Mesendoderm (in vitro differentiated cells): ENCODE measurements at places on chromosomes 7 and 10.

GRCh38 chr7:52071744-52072143 lies 755.1 kb upstream of the COBL start:
- no peak overlapping the region for H3K27ac ChIP-seq
- H3K4me1 ChIP-seq: no peaks in the 10 kb centered on the region
- no peak for DNase-seq
- no peaks in the 10 kb centered on the region for H3K36me3 ChIP-seq

- no peaks in the 10 kb centered on the region for H3K36me3 ChIP-seq
- no peak overlapping the region for H3K27ac ChIP-seq
- no peak overlapping the region for H3K4me3 ChIP-seq
These were observed 205.5 kb upstream of the CDC14C start for GRCh38 chr7:48718731-48719378.

GRCh38 chr10:14024329-14025202 lies 306.2 kb downstream of the FRMD4A start:
- no peak for DNase-seq
- H3K27ac ChIP-seq: no peak overlapping the region
- H3K27me3 ChIP-seq: no peaks in the 10 kb centered on the region
- no peaks in the 10 kb centered on the region for H3K4me1 ChIP-seq
- H3K36me3 ChIP-seq: no peaks in the 10 kb centered on the region

DNA sequence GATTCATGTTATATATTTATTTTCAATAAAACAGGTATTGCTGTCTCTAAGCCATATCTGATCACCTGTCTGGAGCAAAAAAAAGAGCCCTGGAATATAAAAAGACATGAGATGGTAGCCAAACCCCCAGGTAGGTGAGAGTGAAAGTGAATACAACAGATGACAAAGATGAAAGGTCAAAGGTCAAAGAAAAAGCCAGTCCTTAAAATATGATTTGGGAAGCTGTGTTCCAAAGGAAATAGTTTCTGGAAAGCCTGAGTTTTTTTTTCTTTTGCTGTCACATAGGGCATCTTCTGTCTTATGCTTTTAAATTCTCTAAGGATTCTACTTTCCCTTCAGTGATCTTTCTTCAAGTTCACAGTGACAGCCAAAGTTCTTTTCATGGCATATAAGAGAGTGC lies 25.9 kb downstream of the ZNF107 start:
- H3K4me3 ChIP-seq: no peak overlapping the region
- no peaks in the 10 kb centered on the region for H3K4me1 ChIP-seq
- DNase-seq: no peak
- no peak overlapping the region for H3K27ac ChIP-seq

- no peak overlapping the region for H3K27ac ChIP-seq
- H3K4me1 ChIP-seq: no peaks in the 10 kb centered on the region
- H3K27me3 ChIP-seq: no peaks in the 10 kb centered on the region
- no peak overlapping the region for H3K4me3 ChIP-seq
- DNase-seq: no peak
These were observed 736.9 kb upstream of the COBL start for GRCh38 chr7:52053525-52053924.
